ENCODE measurements at places on chromosomes 1 and 21.

DNA sequence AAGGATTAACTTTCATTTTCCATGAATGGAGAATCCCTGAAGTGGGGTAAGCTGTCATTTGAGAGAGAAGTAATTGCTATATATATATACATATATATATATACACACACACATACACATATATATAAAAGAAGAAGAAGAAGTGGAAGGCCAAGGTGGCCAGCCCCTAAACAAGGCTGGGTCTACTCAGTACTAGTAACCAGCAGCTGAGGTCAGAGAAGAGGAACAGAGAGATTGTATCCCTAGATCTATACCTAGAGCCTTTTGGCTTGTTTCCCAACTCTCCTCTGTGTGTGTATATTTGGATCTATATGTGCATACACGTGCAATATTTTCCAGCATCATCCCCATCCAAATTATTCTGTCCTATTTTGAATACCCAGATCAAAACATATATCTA lies 5.2 kb downstream of the TNFSF4 start:
- DNase-seq, result no peak

DNA sequence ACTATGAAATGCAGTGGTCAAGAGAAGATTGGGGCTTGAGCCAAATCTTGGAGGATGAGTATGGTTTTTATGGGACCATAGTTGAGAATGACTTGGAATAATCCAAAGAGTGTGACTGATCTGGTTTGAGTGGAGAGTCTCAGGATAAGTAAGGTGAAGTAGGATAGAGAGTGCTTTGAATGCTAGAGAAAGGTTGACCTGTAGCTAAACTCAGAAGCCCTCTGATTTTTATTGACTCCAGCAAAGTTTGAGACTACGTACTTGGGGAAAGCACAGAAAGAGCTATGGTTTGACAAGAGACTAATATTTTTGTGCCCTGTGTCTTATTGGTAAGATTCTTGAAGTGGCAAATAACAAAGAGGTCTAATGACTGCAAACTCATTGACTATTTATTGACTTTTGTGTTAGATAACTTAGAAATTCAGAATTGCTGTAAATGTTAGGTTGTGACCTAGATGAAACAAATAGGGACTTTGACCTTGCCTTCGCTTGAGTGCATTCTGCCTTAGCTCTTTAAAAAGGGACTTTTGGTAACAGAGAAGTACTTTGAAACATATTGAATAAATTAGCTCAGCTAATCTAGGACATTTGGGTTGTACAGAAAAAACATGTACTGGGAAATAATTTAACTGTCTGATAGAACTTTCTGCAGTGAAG lies 35.1 kb downstream of the UAP1 start:
- DNase-seq, result no peak

GRCh38 chr1:53643041-53643880 lies 95.7 kb downstream of the GLIS1 start:
- DNase-seq, result no peak

GRCh38 chr1:84298684-84299535 lies 2.6 kb upstream of the SAMD13 start:
- DNase-seq, result peak; percentile 21

Data from NCI-H510A (cell line).